Effector CD4-positive, alpha-beta T cell (primary cell): ENCODE measurements at places on chromosomes 12 and 14.

DNA sequence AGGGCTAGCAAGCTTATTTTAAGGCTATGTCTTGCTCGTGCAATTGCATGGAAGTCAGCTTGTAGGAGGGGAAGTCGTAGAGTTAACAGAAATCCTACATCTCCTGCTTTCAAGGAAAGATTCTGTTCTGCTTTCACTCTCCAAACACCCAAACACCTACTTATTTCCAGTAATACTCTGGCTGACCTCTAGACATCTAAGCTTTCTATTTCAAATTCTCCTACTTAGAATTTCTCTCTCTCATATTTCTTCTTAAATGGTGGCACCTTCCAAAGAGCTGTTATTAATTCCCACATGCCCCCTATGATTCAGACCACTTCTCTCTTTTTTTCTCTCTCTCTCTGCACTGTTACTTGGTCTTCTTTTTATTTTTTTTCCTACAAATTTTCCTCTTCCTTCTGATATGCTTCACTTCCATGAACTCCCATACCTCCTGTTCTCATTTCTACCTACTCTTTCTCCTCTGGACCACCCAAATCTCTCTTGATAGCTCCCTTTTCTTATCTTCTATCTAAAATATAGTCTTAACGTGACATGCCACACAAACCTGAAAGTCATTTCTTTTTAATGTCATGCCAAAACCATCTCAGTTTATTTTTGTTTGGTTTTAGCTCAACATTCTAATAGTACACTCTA, 90.8 kb downstream of the RPS6KA5 start:
- DNase-seq, result no peak

- no peak for DNase-seq
Measured at GRCh38 chr12:20421421-20421820, 53.1 kb downstream of the PDE3A start.

DNA sequence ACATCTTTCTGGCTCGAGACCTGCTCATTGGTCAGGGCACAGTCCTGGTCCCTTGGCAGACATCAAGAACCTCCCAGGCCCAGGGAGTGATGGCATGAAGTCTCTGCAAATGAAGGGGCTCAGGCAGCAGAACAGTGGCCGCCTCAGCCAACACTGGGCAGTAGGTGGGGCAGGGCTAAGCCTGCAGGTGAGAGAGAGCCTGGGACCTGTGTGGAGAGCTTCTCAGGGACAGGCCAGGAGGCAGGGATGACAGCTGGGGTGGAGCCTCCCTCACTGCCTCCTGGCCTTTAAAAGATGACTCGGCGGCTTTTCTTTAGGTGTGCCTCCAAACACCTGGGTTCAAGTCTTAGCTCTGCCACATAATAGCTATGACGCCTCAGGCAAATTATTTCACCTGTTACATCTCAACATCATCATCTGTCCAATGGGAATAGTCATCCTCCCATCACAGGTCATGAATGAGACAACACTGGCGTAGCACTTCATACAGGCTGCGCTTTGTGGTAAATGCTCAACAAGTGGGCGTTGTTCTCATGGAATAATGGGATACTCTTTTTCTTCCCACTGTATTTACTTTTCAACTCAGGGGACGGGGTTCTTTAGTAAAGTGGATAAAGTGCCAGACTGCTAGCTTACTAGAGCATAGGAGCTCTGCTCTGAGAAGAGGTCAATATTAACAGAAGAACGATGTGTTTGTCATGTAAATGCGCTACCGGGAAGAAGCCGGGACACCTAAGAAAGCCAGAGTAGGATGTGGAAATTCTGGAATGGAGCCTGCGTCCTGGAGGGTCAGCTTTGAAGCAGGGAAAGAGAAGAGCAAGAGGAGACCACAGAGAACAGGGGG, 277.4 kb downstream of the FOXN3 start:
- no peak for DNase-seq

- DNase-seq, result no peak
Measured at GRCh38 chr12:14946162-14946561, 7.8 kb upstream of the ERP27 start.

DNA sequence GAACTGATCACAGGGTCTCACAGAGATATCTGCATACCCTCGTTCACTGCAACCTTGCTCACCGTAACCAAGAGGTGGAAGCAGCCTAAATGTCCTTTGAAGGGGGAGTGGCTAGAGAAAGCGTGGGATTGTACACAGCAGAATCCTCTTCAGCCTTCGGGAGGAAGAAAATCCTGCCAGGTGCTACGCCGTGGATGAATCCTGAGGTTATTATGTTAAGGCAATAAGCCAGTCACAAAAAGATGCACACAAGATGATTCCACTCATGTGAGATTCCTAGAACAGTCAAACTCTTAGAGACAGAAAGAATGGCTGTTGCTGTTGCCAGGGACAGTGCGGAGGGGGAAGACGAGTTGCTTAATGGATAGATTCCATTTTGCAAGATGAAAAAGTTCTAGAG, 39.6 kb upstream of the SFSWAP start:
- DNase-seq, result no peak

DNA sequence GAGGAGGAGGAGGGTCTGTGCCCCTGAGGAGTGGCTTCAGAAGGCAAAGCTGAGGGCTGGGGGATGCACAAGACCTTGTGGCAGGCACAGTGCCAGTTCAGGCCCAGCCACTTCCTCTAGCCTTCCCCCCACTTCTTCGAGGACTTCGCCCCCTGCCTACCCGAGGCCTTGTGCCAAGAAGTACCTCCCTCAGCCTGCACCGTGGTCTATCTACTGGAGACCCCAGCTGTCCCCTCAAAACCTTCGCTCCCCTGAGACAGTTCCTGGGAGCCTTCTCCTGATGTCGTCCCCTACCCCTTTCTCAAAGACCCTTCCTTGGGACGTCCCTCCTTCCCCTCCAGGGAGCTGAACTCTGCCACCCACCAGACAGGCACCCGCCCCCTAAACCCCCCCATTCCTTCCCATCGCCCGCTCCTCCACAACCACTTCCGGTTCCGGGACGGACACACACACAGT, 604 bp downstream of the ZNF384 start:
- DNase-seq, result peak; percentile 25

- DNase-seq, result no peak
Measured at GRCh38 chr12:108907839-108908351, 28.0 kb downstream of the DAO start.

GRCh38 chr12:43836475-43836989, 651 bp downstream of the TMEM117 start:
- DNase-seq, result no peak

DNA sequence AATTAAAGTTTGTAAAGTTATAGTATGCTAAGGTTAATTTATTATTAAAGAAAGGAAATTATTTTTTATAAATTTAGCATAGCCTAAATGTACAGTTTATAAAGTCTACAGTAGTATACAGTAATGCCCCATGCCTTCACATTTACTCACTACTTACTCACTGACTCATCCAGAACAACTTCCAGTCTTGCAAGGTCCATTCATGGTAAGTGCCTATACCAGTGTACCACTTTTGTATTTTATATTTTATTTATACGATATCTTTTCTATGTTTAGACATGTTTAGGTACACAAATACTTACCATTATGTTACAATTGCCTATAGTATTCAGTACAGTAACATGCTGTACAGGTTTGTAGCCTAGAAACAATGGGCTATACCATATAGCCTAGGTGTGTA, 95.1 kb upstream of the GRIN2B start:
- DNase-seq, result no peak
